ENCODE measurements at places on chromosomes 11 and 22.
A peak's percentile ranks its signal among the peaks of the same experiment; 100 is the strongest.

- peak; percentile 84 for DNase-seq
These were observed at the start of gene SEC14L2 for GRCh38 chr22:30396871-30397655. Gene SEC14L2 (plus strand): TSS chr22:30397018. CDS start chr22:30397117, 99 bp downstream.

- DNase-seq: no peak
These were observed 64.3 kb upstream of the PPARA start for GRCh38 chr22:46085828-46086576.

- DNase-seq: no peak
These were observed 978.7 kb downstream of the DLG2 start for GRCh38 chr11:84648471-84648870.

- DNase-seq: no peak
These were observed 18.7 kb downstream of the H19 start for GRCh38 chr11:1978720-1979473.

DNA sequence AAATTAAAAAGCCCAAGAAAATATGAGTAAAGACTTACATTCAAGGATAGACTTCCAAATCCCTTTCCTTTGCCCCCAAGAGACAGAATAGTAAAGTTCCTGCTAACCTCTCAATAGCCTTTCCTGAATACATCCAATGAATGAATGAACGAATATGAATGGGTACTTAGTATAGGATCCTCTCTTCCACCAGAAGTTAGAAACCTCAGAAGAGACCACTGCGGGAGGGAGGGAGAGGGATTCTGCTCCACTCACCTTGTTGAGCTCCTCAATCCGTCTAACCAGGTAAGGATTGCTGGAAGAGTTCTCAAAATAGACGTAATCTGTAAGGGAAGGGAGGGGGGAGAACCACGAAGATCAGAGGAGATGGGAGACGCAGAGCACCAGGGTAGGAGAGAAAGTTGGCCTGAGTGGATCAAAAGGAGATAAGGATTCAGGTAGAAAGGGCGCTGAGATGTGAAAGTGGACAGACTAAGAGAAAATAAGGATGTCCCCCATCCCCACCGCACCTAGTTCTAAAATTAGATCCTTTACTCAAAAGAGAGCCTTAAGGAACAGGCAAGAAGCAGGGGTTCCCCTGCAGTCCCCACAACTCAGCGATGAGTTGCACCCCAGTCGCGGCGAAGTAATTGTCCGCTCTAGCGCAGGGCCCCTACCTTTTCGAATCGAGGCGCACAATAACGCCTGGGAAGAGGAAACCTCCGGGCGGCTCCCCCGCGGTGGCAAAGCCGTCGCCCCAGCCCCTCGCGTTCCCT lies 1.1 kb downstream of the MTA2 start:
- DNase-seq: no peak

- DNase-seq: no peak
These were observed 255.9 kb downstream of the FAT3 start for GRCh38 chr11:92480499-92480898.

DNA sequence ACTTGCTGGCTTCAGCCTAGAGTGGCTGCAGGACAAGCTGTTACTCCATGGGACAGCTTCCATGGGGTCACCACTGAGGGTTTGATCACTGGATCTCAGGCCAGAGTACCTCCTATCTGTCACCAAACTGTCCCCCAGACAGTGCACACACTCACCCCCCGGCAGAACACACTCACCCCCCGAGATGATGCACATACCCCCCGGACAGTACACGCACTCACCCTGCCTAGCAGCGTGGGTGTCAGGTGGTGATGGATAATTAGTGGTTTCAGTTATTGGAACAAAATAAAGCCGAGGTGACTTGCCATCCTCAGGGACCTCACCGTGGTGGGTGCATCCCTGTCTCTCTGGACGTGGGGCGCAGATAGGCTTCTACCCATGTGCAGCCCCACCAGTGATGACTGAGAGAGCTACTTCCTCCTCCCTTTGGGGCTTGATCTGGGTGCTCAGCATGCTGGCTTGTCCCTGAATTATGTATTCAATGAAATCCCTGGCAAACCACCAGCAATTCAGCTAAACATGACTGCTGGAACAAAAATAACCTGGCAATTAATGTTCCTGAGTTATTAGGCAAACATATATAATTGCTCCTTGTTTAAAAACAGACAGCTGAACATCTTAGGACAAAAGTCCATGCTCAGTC lies 18.9 kb downstream of the TANGO2 start:
- DNase-seq: no peak

- DNase-seq: no peak
These were observed 432.2 kb downstream of the RAB38 start for GRCh38 chr11:87743007-87743406.

DNA sequence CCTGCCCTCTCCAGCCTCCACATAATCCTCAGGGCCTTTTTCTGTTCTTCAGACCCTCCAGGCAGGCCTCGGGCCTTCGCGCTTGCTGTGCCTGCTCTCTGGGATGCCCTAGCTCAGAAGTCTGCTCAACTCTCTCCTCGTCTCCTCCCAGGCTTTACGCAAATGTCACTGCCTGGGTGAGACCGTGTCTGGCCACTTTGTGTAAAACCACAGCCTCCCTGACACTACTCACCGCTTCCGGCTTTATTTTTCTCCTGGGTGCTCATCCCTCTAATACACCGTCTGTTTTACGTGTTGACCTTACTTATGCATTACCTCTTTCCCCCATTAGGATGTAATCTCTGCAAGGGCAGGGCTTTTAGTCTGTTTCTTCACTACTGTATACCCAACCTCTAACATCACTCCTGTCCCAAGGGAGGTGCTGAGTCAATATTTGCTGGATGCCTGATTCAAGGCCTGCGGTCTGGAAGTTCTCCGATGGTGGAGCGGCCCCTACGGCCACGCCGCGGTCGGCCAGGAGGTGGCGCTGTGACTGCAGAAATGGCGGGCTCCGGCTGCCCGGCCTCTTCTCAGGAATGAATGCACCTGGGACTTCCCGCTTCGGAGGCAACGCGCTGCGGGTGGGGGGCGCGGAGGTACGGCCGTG lies 58.2 kb upstream of the THY1 start:
- peak; percentile 99 for DNase-seq

GRCh38 chr22:23926561-23926960 lies 32.4 kb downstream of the MIF start:
- DNase-seq: no peak

DNA sequence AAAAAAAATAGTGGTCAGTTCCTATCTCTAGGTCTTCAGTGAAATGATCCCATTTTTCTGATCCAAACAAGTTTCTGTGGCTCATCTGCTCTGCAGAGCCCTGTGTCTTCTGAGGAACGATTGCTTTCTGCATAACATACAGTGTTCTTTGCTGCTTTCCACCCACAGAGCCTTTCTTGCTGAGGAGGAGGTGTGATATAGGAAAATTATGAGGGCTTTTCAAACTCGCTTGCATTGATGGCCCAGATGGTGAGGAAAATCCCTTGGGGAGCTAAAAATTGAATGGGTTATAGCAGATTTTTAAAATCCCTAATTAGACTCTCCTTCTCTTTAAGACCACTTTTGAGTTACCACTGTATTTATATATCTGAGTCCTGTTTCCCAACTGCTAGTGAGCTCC lies 31.3 kb downstream of the JAM3 start:
- DNase-seq: no peak

- DNase-seq: no peak
These were observed 48.9 kb downstream of the PHF21A start for GRCh38 chr11:46072172-46072964.

- DNase-seq: no peak
These were observed 35.0 kb upstream of the ATXN10 start for GRCh38 chr22:45636683-45637082.

DNA sequence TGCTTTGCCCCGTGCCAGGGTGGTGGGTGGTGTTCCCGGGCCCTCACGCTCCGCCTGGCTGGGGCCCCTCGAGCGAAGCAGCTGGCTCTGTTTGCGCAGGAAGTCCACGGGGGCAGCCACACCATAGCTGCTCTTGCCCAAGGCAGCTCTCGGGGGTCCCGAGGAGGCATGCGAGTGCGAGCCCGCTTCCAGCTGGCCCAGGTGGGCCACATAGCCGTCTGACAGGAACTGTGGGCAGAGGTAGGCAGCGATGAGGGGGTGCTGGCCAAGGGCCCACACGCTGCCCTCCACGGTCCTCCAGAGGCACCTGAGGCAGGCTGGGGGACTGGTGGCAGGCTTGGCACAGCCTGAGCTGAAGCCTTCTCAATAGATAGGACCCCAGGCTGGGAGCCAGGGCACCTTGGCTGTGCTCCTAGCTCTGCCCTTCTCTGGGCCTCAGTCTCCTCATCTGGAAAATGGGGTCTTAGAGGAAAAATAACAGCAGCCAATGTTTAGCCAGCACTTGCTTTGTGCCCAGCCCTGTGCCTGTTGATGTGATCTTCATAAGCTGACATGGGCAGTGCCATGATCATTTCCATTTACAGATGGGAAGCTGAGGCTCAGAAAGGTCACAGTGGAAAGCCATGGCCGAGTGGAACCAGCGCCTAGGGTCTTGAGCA lies 9.4 kb downstream of the AIP start:
- no peak for DNase-seq

DNA sequence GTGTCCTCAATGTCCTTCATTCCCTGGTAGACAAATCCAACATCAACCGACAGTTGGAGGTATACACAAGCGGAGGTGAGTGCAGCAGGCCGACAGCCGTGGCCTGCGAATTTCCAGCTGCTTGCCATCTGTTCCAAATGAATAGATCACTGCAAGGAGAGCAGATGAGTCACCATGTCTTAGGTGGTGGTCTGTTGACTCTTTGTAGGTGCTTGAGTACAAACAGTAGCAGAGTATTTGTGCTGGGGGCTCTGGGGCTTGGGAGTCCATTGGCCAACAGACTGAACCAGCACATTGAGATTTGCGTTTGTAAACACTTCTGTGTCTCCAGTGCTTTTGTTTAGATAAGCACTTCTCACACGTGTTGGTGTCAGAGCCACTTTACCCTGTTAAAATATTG lies 21.1 kb downstream of the EIF3L start:
- no peak for DNase-seq

- no peak for DNase-seq
These were observed 1.6 kb downstream of the IFITM10 start for GRCh38 chr11:1748636-1749394.

GRCh38 chr22:50008151-50009040 lies 4.2 kb downstream of the IL17REL start:
- no peak for DNase-seq

Data from activated CD8-positive, alpha-beta memory T cell treated with anti-CD3 and anti-CD28 coated beads, Interleukin-2, amount 50 U/mL, for 48 hours (primary cell).